ENCODE measurements at places on chromosomes 4 and X.

GRCh38 chr4:67451464-67451863 is 93.8 kb downstream of the CENPC start:
- no peak for DNase-seq

DNA sequence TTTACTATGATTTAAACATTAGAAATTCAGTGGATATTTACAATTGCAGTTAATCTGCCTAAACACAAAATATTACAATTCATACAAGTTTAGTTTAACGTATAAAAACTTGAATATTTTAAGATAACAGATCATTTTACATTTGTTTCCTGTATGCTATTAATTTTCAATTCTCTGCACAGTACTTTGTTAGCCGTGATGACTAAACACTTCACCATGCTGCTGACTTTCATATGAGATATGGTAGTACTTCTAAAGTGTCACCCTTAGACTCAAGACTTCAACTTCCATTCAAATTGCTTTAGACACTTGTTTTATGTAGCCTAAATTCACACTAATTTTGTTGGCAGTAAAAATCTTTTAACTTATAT is 1646.4 kb upstream of the ADGRL3 start:
- no peak for DNase-seq

DNA sequence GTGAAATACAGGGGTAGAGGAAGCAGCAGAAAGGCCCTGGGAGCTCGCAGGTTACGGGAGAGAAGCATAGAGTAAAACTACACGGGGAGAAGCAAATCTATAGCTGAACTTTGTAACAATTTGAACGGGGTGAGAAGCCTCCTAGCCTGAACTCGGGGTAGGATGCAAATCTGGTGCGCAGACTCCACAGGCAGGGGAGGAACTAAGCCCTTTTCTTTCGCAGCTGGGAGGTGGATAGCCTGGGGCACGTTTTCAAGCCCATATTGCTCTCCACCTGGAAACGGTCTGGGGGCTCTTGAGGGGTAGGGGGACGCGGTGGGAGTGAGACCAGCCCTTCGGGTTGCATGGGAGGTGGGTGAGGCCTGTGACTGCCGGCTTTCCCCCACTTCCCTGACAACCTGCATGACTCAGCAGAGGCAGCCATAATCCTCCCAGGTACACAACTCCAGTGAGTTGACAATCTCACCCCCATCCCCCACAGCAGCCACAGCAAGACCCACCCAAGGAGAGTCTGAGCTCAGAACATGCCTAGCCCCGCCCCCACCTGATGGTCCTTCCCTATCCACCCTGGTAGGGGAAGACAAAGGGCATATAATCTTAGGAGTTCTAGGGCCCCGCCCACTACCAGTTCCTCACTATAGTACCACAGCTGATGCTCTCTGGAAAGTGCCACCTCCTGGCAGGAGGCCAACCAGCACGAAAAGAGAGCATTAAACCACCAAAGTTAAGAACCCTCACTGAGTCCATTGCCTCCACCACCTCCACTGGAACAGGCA is 29.9 kb downstream of the SOWAHB start:
- DNase-seq: no peak

DNA sequence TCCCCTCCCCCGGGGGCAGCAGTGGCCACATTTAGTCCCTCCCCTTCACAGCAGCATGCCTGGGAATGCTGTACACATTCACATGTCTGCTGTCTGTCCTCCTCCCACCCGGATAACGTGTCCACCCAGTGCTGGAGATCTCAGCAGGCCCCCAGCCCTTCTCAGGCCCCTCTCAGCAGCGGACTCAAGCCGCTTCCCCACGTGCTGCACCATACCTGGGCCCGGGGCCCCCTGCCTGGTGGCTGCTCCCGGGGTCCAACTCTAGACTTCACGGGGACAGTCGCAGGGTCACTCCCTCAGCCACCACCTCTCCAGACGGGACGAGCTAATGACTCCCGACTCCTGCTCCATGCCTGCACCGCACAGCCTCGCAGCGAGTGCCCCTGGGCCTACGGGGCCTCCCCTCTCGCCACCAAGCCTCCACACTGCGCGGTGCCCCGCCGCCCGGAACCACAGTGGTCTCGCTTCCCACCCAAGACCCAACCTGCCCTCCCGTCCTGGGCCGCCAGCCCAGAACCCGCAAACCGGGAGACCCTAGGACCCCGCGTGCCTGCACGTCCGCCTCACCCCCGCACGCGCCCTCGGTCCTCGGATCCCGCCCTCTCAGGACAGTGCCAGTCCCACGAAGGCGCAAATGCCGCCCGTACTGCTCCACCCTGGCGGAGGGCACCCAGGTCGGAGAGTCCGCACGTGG is 1.3 kb upstream of the PCGF3 start:
- DNase-seq: no peak

DNA sequence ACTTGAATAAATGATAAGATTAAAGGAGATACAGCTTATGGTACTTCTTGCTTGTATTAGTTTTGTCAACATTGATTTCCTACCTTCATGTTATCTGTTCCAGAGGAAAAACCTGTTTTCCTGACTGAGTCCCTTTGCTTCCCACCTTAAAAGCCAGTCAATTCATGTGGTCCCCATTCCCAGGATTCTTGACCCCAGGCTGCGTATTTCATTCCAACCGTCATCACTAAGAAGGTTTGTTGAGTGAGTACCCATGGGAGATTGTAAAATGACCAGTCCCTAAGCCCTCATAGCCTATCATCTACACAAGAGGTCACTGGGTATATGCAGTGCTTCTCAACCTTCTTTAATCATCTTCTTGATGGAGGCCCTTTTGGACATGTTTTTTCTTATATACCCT is 52.2 kb downstream of the BEX3 start:
- no peak for DNase-seq

DNA sequence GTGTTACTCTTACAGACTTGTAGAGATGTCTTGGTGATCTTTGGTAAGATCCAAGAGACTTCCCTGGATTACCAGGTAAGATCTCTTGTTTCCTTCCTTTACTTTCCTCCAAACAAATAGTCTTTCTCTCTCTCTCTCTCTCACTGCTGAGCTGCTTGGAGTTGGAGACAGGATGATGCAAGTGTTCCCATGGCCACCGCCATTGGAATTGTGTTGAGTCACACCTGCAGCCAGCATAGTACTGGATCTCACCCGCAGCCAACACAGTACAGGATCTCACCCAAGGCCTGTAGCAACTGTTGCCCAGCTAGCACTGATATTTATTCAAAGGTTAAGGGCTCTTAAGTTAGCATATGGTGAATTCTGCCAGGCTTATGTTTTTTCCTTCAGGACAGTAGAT is 1080.9 kb downstream of the FAT4 start:
- DNase-seq: no peak

DNA sequence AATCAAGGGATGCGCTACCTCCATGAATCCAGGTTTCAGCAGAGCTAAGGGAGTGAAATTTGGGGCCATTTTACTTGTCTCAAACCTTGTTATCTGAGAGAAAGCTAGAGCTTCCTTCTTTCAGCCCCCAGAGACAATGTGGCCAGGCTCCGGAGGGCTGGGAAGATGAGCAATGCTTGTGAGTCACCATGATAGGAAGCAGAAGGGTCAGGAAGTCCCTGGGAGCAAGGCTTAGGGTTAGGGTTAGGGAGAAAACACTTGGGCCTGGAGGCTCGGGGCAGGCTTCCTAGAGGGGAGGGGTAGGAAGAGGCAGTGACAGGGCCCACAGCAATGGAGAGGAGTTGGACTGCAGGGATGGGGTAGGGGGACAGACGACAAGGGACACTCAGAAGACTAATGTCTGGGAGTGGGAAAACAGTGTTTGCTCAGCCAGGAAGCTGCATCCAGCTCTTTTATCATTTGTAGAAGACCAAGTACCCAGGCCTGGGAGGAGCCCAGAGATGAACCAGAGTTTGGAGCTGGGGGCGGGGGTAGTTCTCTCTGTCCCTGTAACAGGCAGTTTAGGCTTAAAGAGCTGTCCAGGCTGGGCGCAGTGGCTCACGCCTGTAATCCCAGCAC is 16.4 kb upstream of the PORCN start:
- no peak for DNase-seq

DNA sequence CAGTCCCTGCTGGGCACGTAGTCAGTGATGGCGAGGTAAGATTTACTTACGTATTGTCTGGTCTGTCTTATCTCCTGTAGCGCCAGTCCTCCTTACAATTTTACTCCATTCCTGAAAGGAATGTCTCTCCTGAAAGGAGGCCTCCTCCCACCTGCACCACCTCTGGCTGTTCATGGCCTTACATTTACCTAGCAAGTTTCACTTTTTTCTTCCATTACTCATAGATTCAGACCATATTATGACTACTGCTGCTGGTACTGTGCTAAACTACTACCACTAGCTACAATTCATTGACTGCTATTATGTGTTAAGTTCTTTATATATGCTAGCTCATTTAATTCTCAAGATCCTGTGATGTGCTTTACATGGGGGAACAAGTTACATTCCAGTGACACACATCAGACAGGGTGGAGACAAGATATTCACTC is 189.9 kb downstream of the BMPR1B start:
- DNase-seq: no peak

- DNase-seq: no peak
These were observed 712.3 kb downstream of the C4orf33 start for GRCh38 chr4:129808242-129808641.

- no peak for DNase-seq
These were observed 20.4 kb upstream of the DCTD start for GRCh38 chr4:182937268-182938204.

DNA sequence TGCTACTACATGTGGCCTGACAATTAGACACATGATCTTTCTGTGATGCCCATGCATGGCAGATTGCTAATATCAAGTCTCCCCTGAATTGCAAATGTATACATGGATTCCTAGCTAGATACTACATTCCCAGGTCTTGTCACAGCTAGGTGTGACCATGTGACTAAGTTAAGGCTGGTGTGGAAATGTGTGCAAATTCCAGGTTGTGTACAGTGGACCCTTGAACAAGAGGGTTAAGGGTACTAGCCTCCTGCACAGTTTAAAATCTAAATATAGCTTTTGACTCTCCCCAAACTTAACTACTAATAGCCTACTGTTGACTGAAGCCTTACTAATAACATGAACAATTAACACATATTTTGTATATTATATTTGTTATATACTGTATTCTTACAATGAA is 48.4 kb downstream of the HSD17B13 start:
- no peak for DNase-seq

DNA sequence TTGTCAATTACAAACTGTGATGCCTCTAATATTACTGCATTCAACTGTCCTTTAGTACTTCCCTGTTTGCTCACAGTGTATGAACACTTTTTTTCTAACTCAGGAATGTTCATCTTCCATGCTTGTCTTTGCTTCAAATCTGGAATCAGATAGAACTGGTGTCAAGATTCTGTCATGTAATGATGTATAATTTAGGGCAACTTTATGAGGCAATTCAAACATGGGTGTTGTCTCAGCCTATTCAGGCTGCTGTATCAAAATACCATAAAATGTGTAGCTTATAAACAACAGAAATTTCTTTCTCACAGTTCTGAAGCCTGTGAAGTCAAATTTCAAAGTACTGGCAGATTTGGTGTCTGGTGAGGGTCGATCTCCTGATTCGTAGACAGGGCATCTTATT is 1012.9 kb downstream of the RAB28 start:
- no peak for DNase-seq

DNA sequence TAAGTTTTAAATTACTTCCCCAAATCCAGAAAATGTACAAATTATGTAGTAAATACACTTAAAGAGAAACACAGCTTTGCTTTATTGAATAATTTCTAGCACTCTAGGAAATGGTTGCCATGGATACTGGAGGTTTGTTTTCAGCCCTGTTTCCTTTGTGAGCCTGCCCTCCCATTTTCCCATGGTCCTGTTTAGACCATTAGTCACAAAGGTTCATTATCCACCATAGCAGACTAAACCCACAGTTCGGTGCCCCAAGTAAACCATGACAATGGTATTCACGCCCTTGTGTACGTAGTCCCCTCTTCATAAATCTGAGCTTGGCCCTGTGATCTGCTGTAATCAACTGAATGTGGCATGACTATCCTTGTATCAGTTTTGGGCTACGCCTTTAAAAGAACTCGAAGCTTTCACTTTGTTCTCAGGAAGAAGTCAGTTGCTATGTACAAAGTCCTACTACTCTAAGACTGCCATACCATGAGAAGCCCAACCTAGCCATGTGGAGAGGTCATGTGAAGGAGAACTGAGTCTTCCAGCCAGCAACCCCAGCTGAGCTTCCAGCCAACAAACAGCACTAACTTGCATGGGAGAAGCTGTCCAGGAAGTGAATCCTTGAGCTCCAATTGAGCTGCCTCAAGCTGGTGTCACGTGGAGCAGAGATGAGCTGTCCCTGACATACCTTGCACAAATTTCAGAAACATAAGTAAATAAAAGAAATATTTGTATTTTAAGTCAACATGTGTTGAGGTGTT is 300.4 kb downstream of the LDB2 start:
- DNase-seq: no peak

GRCh38 chr4:128141866-128142265 is 80.8 kb downstream of the LARP1B start:
- DNase-seq: no peak
